ENCODE measurements at places on chromosomes 6 and 20.

DNA sequence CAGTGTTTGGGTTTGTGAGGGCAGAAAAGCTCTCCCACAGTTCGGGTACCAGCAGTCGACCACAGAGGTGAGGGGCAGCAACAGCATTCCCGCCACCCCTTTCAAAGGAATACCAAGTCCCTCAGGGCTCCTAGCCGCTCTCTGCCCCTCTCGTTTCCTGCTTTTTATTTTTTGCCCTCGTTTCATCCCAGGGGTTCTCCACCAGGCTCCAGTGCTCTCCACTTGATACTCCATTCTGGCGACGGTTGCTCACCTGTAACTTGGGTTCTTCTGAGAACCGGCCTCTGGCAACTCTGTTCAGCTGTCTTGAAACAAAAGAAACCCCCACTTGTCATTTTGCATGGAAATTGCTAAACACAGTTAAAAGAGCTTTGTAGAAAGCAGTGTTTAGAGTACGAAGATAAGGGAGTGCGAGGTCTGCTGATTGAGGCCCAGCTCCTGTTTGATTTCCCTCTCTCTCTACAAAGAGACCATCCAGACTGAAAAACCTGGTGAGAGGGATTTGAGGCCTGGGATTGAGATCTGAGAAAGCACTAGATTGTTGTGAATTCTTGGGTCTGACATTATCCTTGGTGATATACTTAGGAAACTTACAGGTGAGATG lies 28.7 kb downstream of the IGF2R start:
- no peak for DNase-seq

DNA sequence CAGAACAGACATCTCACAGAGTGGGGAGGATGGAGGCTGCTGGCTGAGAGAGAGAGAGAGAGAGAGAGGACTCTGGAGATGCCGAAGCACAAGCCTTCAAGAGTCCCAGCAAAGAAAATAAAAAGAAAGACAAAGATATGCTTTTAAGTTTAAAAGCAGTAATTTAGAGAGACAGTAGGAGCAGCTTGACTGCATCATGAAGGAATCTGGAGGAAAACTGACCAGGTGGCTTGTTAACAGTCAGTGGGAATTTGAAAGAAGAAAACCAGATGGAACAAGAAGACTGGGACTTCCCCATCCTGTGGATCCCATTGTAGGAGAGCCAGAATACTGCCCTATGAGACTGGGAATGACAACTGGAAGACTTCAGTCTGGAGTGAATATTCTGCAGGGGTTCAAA lies 46.3 kb upstream of the PLN start:
- no peak for DNase-seq

DNA sequence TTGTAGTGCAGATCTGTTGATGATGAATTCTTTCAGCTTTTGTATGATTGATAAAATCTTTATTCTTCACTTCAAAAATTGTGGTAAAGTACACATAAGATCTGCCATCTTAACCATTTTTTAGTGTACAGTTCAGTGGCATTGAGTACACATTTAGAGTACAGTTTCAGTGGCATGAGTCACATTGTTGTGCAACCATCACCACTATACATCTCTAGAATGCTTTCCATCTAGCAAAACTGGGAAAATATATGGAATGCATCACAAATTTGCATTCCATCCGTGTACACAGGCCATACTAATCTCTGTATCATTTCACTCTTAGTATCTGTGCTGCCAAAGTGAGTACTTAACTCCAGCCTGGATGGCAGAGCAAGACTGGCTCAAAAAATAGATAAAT lies 28.7 kb downstream of the SIRPD start:
- no peak for DNase-seq

DNA sequence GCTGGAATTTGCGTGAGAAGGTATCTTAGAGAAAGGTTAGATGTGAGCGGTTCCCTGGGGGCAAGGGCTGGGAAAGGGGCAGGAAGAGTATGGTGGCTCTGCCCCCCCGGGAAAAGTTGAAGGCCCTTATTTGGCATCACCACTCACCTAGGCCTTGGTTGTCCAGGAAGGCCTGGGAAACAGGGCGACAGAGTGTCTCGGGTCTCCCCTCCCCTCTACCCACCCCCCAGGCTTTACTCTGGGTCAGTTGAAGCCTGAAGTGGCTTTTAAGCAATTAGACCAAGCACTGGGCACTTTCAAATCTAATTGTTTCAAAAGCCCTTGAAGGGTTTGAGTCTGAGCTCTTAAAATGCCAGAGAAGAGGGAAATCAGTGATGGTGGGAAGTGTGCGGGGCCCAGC lies 30.2 kb upstream of the FOXP4 start:
- DNase-seq: no peak

DNA sequence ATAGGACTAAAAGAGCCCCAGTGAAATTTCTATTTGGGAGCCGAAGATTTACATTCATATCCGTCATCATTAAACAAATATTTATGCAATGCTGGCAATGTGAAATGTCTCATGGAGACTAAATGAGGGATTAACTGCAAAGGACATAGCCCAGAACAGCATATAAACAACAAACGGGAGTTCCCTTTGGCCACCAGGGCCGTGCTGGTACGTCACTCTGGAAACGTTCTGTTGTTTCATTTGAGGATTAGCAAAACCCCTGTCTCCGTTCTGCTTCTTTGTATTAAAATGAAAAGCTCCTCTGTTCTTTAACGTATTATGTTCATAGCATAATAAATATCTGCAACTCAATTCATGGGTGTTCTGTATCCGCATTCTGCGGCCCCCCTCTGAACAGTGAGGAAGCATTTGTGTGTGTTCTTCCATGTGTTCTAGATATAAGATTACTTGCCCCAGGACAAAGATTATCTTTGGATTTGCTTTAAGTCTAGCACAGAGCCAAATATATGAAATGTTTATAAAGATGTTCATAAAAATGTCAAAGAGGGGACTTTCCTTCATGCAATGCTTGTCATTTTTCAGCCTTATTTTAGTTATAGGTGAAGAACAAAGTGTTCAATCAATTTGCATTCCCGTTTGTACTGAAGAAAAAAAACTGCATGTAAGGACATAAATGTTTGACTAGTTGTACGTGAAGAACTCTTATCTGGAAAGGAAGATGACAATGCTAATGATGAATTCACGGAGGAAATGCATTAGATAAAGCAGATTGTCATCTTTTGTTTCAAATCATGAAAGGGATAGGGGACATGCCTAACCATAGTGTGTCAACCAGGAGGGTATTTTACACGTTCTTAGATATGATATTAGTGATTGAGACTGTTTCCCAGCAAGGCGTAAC lies 90.0 kb upstream of the TNFAIP3 start:
- DNase-seq: no peak

Measured in activated CD8-positive, alpha-beta memory T cell treated with anti-CD3 and anti-CD28 coated beads for 4 hours (primary cell).